Naive thymus-derived CD8-positive, alpha-beta T cell (primary cell): ENCODE measurements at places on chromosomes 1 and 21.

GRCh38 chr21:42358937-42359336 lies 7.4 kb downstream of the TFF1 start:
- DNase-seq: no peak
- H3K36me3 ChIP-seq: peaks cover 10% of the 10 kb centered on the region
- H3K27ac ChIP-seq: no peak overlapping the region
- no peak overlapping the region for H3K4me3 ChIP-seq

- H3K27me3 ChIP-seq: no peaks in the 10 kb centered on the region
- DNase-seq: no peak
- no peak overlapping the region for H3K4me3 ChIP-seq
- no peaks in the 10 kb centered on the region for H3K4me1 ChIP-seq
- no peaks in the 10 kb centered on the region for H3K36me3 ChIP-seq
These were observed 78.8 kb upstream of the CD1D start for GRCh38 chr1:158101927-158102326.

GRCh38 chr1:177227978-177228692 lies 57.4 kb downstream of the BRINP2 start:
- H3K4me3 ChIP-seq: no peak overlapping the region
- no peak overlapping the region for H3K27ac ChIP-seq
- no peak for DNase-seq
- no peaks in the 10 kb centered on the region for H3K27me3 ChIP-seq

- no peaks in the 10 kb centered on the region for H3K36me3 ChIP-seq
- H3K27ac ChIP-seq: peak overlapping the region; percentile 89
- H3K27me3 ChIP-seq: peaks cover 29% of the 10 kb centered on the region
- peak; percentile 89 for DNase-seq
These were observed 10.3 kb downstream of the INSRR start for GRCh38 chr1:156848461-156849150.

GRCh38 chr21:45049714-45050344 lies 24.6 kb upstream of the ADARB1 start:
- peaks cover 14% of the 10 kb centered on the region for H3K27me3 ChIP-seq
- no peak for DNase-seq
- no peak overlapping the region for H3K27ac ChIP-seq
- H3K36me3 ChIP-seq: peaks cover 14% of the 10 kb centered on the region
- H3K4me1 ChIP-seq: no peaks in the 10 kb centered on the region

- peaks cover 3% of the 10 kb centered on the region for H3K27me3 ChIP-seq
- DNase-seq: no peak
- H3K36me3 ChIP-seq: no peaks in the 10 kb centered on the region
- peaks cover 13% of the 10 kb centered on the region for H3K4me1 ChIP-seq
These were observed 18.4 kb upstream of the TSPAN2 start for GRCh38 chr1:115107516-115108260.

DNA sequence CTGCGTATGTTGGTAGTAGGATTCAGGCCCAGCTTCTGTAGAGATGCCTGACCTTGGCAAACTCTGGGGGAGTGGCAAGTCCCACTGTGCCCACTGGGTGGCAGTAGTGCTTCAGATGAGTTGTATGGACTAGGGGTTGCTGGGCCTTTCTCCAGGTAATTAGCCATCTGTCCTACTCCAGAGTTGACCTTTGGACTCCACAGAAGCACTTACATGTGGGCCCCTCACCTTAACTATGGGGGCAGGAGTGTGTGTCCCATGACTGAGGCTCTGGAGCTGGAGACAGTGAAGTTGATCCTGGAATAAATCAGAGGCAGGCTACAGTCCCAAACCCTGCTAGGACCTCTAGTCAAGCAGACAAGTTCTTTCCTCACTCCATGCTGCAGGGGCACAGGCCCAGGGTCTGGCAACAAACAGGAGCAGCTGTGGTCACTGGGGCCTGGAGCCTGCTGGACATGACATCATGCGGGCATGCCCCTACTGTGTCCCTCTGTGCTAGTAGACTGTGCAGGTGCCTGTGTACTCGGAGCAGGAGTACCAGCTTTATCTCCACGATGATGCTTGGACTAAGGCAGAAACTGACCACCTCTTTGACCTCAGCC lies 4.6 kb downstream of the DMAP1 start:
- peak overlapping the region; percentile 51 for H3K27ac ChIP-seq
- no peaks in the 10 kb centered on the region for H3K36me3 ChIP-seq
- H3K4me3 ChIP-seq: no peak overlapping the region
- no peaks in the 10 kb centered on the region for H3K27me3 ChIP-seq
- DNase-seq: peak; percentile 64

DNA sequence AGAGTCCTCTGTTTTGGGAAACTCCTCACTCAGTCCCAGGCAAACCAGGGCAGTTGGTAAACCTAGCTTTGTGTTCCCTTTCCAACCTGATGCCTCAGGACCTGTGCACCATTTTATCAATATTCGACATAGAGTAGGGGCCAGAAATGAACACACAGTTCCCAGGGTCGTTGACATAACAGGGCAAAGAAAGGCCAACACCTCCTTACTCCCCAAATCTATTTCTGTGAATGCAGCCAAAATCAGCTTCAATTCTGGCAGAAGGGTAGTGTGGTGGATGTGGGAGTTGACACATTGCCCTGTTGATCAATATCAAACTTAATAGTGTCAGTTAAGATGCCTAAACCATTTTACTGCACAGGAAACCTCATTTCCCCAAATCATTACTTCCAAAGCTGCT lies 104.6 kb upstream of the SPATA6 start:
- DNase-seq: no peak
- H3K27ac ChIP-seq: no peak overlapping the region
- no peaks in the 10 kb centered on the region for H3K4me1 ChIP-seq
- peaks cover 10% of the 10 kb centered on the region for H3K27me3 ChIP-seq

GRCh38 chr1:70277875-70278274 lies 56.7 kb downstream of the SRSF11 start:
- H3K36me3 ChIP-seq: peaks cover 74% of the 10 kb centered on the region
- H3K27ac ChIP-seq: no peak overlapping the region
- no peak overlapping the region for H3K4me3 ChIP-seq
- H3K27me3 ChIP-seq: no peaks in the 10 kb centered on the region
- no peaks in the 10 kb centered on the region for H3K4me1 ChIP-seq
- no peak for DNase-seq

- DNase-seq: no peak
- no peak overlapping the region for H3K4me3 ChIP-seq
- peaks cover 6% of the 10 kb centered on the region for H3K27me3 ChIP-seq
- H3K27ac ChIP-seq: no peak overlapping the region
- H3K36me3 ChIP-seq: no peaks in the 10 kb centered on the region
These were observed 472.7 kb downstream of the NPHP4 start for GRCh38 chr1:5519366-5520135.

DNA sequence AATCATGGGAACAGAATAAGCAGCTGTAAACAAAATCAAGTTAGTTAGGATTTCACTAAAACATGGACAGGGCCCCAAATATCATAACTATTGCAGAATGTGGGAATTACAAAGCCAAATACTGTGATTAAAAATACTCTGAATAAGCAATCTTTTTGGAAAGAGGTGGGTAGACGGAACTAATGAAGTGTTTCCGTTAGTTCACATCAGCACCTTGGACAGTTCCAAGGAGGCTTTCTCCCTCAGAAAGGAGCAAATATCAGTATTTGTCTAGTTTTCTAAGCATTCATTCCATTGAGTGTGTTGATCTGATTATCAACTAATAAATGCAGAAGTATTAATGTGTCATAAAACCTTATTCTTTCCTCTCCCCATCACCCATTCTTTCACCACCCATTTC lies 97.4 kb downstream of the FAM78B start:
- H3K36me3 ChIP-seq: no peaks in the 10 kb centered on the region
- DNase-seq: no peak
- no peaks in the 10 kb centered on the region for H3K4me1 ChIP-seq
- no peaks in the 10 kb centered on the region for H3K27me3 ChIP-seq
- H3K4me3 ChIP-seq: no peak overlapping the region

GRCh38 chr21:41613533-41613909 lies 105.6 kb upstream of the TMPRSS2 start:
- H3K36me3 ChIP-seq: no peaks in the 10 kb centered on the region
- peaks cover 5% of the 10 kb centered on the region for H3K4me1 ChIP-seq
- peaks cover 35% of the 10 kb centered on the region for H3K27me3 ChIP-seq
- no peak overlapping the region for H3K4me3 ChIP-seq
- no peak for DNase-seq

DNA sequence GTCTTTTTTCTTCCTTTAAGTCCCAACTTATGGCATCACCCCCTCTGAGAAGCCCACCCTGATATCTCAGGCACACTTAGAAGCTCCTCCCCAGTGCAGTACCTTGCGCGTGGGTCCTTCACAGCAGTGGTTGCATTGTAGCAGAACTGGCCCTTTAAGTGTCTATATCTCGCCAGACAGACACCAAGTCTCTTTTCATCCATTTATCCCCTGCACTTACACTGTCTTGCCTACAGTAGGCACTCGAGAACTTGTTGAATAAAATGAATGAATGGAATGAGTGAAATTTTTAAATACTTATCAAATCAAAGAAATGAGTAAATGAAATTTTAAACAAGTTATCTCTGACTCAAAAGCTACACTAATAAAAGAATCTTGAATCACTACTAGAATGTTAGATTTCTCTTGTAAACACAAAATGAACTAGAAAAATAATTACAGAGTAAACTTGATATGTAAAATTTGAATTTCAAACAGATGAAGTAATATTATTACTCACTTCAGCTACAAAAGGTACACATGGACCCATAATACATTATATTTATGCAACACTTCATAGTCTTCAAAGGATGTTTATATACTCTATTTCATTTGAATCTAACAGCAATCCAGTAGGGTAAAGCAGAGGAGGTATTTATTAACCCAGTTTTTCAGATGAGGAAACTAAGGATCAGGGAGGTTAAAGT lies 54.7 kb upstream of the MAN1A2 start:
- H3K36me3 ChIP-seq: no peaks in the 10 kb centered on the region
- peak; percentile 7 for DNase-seq
- no peak overlapping the region for H3K27ac ChIP-seq
- no peak overlapping the region for H3K4me3 ChIP-seq
- no peaks in the 10 kb centered on the region for H3K4me1 ChIP-seq

DNA sequence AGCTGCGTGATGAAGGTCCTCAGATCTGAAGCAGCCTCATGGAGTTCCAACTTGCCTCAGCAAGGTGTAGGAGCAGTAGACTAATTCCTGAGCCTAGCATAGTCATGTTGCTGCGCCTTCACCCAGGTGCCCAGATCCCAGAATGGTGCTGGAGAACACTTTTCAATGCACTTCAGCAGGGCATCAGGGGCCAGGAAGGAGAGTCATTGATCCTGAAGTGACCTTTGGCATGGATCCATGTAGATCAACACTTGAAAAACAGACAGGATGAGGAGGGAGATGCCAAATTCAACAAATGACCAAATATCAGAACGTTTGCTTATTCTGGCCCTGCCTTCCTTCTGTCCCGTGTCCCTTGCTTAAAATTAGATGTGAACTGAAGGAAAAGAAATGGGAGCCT lies 91.9 kb downstream of the LEPR start:
- H3K27me3 ChIP-seq: peaks cover 3% of the 10 kb centered on the region
- no peaks in the 10 kb centered on the region for H3K4me1 ChIP-seq
- no peak overlapping the region for H3K27ac ChIP-seq
- no peak for DNase-seq

GRCh38 chr1:16927256-16927655 lies 5.5 kb downstream of the CROCC start:
- DNase-seq: no peak
- H3K27me3 ChIP-seq: no peaks in the 10 kb centered on the region
- no peak overlapping the region for H3K4me3 ChIP-seq

GRCh38 chr21:30044447-30045064 lies 104.8 kb upstream of the GRIK1 start:
- no peaks in the 10 kb centered on the region for H3K4me1 ChIP-seq
- DNase-seq: peak; percentile 12
- no peak overlapping the region for H3K27ac ChIP-seq
- peaks cover 1% of the 10 kb centered on the region for H3K27me3 ChIP-seq
- peaks cover 16% of the 10 kb centered on the region for H3K36me3 ChIP-seq
